ENCODE measurements at places on chromosomes 5 and 9.

- no peak for DNase-seq
Observed at GRCh38 chr9:79661279-79661678, 89.5 kb downstream of the TLE4 start.

DNA sequence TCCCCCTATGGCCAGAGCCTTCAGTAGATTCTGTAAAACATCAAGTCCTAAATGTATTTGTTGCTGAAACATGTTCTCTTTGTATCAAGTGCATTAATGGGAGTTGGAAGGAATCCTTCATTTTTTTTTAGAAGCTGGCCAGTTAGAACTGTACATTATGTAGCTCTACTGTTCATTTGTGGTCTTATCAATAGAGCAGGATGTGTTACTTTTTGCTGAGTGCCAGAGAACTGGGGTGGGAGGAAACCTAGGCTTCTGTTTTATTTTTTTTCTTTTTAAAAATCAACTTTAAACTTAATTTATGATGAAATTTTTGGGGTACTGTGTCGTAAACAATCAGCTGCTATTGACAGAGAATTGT lies 5.1 kb downstream of the PIP5K1B start:
- no peak for DNase-seq

DNA sequence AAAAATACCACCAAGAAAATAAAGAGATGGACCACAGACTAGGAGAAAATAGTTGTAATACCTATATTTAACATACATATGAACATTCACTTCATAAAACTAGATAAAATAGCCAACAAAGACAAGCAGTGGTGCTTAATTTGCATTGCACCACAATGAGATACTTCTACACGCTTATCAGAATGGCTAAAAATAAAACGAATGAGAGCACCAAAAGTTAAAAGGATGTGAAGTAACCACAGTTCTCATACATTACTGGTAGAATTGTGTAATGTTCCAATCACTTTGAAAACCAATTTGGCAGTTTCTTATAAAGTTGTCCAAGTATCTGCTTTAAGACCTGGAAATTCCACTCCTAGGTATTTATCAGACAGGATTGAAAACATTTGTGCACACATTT lies 198.9 kb upstream of the SGCD start:
- no peak for DNase-seq

GRCh38 chr9:19876569-19877316 lies 87.9 kb upstream of the SLC24A2 start:
- no peak for DNase-seq
